ENCODE measurements at places on chromosomes 16 and 17.

DNA sequence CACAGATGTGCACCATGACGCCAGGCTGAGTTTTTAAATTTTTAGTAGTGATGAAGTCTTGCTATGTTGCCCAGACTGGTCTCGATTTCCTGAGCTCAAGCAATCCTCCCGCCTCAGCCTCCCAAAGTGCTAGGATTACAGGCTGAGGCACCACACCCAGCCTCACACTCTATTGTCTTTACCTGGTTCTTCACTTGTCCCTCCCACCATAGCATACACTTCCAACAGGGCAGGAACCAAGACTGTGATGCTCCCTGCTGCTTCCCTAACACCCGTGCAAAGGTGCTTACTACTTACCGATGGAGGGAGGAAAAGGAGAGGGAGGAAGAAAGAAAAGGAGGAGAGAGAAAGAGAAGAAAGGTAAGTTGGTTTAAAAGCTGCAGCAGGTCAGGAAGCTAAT, 41.4 kb upstream of the MEIOC start:
- no peak for DNase-seq

GRCh38 chr16:79297805-79298204, 302.7 kb downstream of the MAF start:
- DNase-seq = no peak

DNA sequence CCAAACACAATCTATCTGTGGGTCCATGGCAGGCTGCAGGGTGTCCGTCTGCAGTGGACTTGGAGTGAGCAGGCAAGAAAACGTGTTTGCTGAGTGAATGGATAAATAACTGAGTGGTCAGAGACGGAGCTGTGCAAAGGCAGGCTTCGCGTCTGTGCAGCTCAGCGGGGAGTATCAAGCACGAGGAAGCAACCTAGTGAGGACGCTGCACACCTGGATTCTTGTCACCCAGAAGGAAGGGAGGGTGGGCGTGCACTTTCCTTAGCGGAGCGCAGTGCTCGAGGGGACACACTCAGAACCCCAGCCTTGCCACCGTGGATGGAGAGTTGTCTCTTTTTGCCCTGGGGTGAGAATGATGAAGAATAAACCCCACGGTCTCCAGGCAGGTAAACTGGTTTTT, 1.5 kb upstream of the RCVRN start:
- no peak for DNase-seq

GRCh38 chr17:74730491-74731346, 6.3 kb upstream of the RAB37 start:
- no peak for DNase-seq

DNA sequence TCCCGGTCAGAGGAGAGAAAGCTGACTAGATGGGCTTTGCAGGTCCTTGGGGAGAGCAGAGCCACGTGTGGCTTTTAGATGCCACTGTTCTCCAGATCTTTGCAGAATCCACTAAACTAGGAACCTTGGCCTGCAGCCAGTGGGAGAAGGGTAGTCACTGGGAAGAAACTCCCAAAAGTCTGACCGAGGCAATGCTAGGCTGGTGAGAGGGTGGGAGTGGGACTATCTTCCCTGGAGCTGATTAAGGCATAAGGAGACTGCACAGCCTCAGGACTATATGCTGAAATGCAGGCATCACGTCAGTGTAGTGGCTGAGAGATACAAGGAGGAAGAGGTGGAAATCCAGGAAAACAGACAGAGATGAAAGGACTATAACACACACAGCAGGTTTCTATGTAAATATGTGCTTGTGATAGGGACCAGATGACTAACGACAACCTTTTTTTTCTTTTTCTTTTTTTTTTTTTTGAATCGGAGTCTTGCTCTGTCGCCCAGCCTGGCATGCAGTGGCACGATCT, 2.2 kb upstream of the GSDMA start:
- no peak for DNase-seq

GRCh38 chr17:52235516-52235915, 77.0 kb upstream of the CA10 start:
- DNase-seq = no peak

- no peak for DNase-seq
Measured at GRCh38 chr16:25260416-25260815, 2.8 kb upstream of the ZKSCAN2 start.

DNA sequence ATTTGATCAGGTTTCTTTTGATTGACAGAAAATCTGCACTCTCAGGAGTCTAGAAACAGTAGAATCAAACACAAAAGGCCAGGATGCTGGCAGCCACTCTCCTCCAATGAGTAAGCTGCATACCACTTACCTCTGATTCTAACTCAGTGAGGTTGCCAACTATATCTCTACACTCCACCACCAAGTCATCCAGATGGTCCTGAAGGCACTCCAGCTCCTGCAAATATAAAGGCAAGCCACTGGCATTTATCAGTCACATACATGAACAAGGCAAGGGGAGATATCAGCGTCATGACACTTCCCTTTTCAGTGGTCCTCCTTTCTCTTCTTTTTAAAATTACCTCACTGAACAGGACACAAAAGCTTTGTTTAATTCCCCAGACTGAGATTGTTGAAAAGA, 53.1 kb upstream of the CLEC18B start:
- DNase-seq = no peak

GRCh38 chr17:49443862-49444261, 29.2 kb upstream of the PHB1 start:
- DNase-seq = no peak

DNA sequence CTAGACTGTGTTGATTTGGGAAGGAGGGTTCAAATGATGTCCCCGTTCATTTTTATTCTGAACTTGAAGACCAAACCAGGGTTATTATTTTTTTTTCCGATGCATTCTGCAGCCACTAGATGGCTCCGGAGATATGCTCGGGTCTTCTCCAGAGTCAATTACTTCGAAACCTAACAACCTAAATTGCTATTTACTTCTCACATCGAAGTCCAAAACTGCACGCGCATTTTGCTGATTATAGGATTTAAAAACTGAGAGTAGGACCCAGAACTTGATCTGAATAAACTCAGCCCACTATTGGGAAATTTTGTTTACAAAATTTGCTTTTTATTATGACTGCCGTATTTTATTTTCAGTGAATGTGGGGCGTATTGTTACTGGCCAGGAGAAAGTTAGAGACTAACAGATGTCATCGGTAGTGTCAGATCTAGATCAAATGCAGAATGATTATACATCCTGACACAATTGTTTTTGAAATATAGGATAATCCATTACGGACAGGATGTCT, 263.8 kb downstream of the HS3ST3A1 start:
- no peak for DNase-seq

DNA sequence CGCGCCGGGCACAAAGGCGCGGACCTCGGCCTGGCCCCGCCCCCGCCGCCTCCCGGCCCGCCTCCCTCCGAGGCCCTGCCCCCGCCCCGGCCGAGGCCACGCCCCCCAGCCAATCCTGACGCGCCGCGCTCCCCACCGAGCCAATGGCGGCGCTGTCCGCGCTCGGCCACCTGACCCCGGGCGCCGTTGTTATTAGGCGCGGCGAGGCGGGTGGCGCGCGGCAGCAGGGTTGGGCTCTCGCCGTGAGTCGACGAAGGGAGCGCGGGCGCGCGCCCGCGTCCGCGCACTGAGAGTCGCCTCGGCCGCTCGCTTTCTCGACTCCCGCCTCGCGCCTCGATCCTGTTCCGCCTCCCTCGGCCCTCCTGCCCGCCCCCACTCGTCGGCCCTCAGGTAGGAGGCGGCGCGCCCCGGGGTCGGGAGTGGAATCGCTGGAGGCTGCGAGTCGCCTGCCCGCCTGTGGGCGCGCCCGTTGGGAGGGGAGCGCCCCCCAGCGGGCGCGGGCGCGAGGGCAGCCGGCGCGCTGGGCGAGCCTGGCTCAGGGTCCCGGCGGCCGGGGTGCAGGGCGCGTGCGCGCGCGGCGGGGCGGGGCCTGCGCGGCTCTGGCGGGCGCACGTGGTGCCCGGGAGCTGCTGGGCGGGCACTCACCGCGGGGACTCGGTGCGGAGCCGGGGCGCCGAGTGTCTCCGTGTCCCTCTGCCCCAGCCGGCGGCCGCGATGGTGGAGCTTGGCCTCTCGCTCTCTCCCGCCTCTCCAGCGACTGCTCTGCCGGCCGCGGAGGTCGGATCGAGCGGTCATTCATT, 405 bp upstream of the CBLN1 start:
- DNase-seq = no peak

DNA sequence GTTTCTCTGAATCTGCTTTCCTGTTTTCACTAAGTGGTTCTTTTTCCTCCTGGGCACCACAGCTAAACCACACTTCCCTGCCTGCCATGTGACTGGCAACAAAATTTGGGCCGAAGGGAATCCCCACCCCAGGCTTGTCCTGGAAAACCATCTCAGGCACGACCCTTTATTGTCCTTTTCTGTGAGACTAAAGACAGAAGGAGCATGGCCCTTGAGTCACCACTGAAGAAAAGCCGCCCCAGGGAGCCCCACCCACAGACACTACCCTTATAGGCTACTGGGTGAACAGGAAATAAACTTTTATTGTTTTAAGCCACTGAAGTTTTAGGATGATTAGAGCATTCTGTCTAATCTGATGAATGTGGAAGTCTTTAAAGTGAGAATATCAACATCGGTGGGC, 88.6 kb upstream of the BRD7 start:
- no peak for DNase-seq

- no peak for DNase-seq
Measured at GRCh38 chr17:75779987-75780889, 4.4 kb upstream of the UNK start.

DNA sequence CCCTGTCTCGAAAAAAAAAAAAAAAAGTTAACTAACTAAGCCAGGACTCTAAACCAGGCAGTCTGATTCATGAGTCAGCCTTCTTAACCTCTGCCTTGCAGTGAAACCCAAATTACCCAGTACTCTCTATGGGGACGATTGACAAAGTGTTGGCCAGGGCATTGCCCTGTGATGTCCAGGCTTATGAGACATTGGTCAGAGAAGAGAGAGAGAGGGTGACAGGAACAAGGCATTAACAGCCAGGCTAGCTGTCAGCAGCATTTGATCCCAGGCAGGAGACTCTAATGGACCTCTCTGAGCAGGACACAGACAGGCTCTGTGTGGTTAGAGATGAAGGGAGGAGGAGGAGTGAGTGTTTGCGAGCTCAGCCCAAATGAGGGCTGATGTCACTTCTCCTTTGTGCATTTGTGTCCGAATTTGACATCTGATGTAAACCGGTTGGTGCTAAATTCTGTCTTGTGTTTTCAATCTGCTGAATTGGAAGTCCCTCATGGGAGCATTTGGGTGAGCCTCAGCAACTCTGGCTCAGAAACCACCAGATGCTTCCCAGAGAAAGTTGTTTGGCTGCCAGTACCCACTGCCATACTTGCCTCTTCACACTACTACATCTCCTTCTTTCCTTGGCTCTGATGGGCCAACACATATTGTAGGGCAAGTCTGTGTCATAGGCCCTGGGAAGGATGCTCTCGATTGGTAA, 4.3 kb upstream of the MYL4 start:
- DNase-seq = no peak
